ENCODE measurements at places on chromosomes 2 and 18.

GRCh38 chr2:16622399-16622968, 43.1 kb downstream of the CYRIA start:
- no peak for DNase-seq

DNA sequence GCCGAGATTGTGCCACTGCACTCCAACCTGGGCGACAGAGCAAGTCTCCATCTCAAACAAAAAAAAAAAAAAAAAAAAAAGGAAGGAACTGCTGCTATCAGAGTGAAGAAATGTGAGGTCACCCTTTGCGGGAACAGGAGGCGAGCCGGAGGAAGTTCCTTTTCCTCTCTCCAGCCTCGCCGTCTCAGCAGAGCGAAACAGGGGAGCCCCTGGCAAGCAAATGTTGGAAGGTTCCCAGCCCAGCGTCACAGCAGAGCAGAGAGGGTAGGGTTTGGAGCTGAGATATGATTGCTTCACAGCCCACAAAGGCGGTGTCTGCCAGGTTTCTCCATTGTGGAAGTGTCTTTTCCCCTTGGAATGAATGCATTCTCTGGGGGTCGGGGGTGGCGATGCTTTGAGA, 28.5 kb downstream of the SLC20A1 start:
- DNase-seq: no peak

DNA sequence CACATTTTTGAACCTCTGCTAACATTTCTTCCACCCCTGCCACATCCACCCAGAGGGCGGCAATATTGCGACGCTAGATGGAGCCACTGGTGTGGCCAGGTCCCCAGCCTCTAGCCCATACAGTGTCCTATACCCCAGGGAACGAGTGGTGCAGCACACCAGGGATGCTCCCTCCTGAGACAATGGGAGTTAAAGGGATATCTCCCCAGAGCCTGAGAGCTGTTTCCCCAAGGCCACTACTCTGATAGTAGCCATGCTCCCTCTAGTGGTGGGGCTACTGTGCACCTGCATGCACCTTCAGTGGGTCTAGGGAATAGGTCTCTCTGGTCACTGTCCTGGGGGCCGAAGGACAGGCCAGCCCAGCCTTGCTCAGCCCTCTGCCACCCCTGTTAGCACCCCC, 336.4 kb upstream of the FSHR start:
- DNase-seq: no peak

DNA sequence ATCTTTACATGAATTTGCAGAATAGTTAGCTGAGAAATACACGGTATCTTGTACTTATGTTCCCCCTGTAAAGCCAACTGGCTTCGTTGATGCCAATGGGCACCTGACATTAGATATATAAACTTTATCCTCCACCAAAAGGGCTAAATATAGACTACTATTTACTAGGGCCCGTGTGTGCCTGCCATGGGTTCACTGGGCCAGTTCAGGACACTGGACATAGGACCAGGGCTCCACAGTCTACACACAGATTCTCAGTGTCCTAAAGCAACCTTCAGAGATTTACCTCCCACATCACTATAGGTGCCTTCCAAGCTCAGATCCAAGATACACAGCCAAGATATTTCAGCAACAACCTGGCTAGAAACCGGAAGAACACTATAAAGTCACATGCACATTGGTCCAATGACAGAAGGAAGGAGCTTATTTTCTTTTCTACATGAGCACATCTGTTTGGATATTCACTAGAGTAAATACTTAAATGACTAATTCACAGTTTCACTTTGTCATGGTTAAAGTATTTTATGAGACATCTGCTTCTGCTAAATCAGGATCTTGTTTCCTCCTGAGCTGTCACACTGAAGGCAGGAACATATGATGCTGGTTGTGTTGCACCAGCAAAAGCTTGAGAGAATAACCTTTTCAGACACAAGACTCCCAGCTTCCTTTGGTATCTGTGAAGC, 95.1 kb downstream of the MYO5B start:
- DNase-seq: no peak

- no peak for DNase-seq
Observed at GRCh38 chr18:37403100-37403781, 162.4 kb downstream of the CELF4 start.

- no peak for DNase-seq
Observed at GRCh38 chr2:155980941-155981560, 351.5 kb downstream of the NR4A2 start.

- DNase-seq: no peak
Observed at GRCh38 chr2:236171680-236172254, 3.6 kb upstream of the GBX2 start.
